Central memory CD8-positive, alpha-beta T cell (primary cell): ENCODE measurements at places on chromosomes 11 and 22.

GRCh38 chr22:47310601-47311000, 548.2 kb downstream of the TBC1D22A start:
- DNase-seq, result no peak
- H3K4me3 ChIP-seq, result no peak overlapping the region
- no peak overlapping the region for H3K27ac ChIP-seq
- no peaks in the 10 kb centered on the region for H3K4me1 ChIP-seq
- peaks cover 2% of the 10 kb centered on the region for H3K36me3 ChIP-seq
- peaks cover 25% of the 10 kb centered on the region for H3K27me3 ChIP-seq

DNA sequence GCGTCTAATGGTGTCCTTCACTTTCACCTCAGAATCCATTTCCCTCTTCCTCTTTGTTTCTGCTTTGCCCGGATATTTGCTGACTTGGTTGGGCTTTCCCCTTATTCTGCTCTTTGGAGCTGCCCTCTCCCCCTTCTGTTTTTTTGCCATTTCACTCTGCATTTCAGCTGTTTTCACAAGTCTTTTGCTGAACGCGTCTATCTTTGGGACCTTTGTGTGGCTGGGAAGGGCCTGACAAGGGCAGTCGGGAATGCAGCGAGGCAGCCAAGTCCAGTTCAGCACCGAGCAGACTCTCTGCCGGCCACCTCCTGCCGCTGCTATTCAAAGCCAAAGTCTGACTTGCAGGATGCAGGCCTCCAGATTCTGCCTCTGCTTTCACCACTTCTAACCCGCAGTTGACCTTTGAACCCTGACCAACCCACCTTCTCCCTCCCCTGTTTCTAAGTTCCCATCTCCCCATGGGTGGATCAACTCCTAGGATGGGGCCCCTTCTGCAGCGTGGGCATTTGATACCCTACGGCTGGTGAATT, 38.2 kb downstream of the FEZ1 start:
- no peaks in the 10 kb centered on the region for H3K36me3 ChIP-seq
- H3K27me3 ChIP-seq, result no peaks in the 10 kb centered on the region
- DNase-seq, result no peak
- H3K27ac ChIP-seq, result no peak overlapping the region

- H3K27me3 ChIP-seq, result no peaks in the 10 kb centered on the region
- DNase-seq, result no peak
- H3K27ac ChIP-seq, result no peak overlapping the region
- peaks cover 6% of the 10 kb centered on the region for H3K36me3 ChIP-seq
- no peak overlapping the region for H3K4me3 ChIP-seq
Measured at GRCh38 chr11:28296426-28296825, 188.2 kb downstream of the METTL15 start.

DNA sequence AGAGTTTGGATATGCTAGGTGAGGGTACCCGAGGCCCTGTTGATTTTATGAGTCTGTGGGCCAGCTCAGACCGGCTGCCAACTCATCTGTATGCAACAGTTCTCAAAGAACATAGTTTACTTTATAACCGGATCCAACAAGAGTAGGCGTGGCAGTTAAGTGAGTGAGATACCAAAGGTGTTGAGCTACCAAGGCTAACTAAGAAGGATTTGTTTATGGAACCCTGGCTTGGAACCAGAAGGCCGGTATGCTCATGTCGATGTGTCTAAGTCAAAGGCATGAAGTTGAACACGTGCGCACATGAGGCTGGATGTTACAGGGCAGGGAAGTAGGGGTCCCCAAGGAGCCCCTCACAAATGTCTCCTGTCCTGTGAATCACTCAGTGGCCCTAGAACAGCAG, at the start of gene KCNJ1:
Gene KCNJ1 (minus strand): TSS at position 20 of the 400 bp plus-strand sequence. CDS start 27,053 bp downstream, outside the sequence.
- DNase-seq, result no peak
- no peak within 1 kb of the TSS for H3K4me3 ChIP-seq
- peaks cover 3% of the 10 kb centered on the region for H3K36me3 ChIP-seq
- H3K4me1 ChIP-seq, result no peaks in the 10 kb centered on the region
- no peaks in the 10 kb centered on the region for H3K27me3 ChIP-seq

GRCh38 chr11:30314625-30315024, 8.3 kb upstream of the ARL14EP start:
- no peak overlapping the region for H3K4me3 ChIP-seq
- H3K27me3 ChIP-seq, result peaks cover 28% of the 10 kb centered on the region
- no peaks in the 10 kb centered on the region for H3K36me3 ChIP-seq
- no peak for DNase-seq
- no peaks in the 10 kb centered on the region for H3K4me1 ChIP-seq

DNA sequence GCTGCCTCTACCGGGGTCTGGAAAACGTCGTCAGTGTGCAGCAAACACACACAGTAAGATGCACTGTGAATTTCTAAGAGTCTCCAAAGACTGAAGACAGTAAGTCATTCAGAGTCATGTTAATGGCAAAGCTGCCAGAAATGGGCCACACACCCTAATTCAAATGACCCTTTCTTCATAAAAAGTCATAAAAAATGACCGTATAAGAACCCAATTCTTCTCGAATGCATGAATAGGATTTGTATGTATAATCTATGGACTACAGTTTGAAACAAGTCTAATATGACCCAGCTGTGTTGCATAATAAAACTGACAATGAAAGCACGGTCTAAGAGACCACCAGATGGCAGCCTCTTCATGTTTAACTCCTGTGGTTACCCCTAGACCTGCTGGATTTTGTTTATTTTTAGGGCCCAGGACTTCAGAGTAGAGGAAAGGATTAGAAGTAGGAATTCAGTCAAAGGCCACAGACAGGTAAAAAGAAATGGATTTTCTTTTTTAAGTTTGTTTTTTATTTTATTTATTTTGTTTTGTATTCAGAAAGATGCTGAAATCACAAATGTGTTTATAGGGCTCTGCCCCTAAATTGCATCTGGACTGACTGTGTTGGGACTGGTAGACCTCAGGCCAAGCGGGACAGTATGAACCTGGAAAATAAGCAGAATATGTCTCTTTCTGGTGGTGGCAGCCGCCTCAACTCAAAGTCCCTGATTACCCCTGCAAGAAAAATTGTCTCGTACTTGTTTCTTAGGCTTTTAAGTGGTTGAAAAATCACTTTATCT, 32.1 kb upstream of the SLC5A12 start:
- H3K27me3 ChIP-seq, result no peaks in the 10 kb centered on the region
- H3K4me1 ChIP-seq, result no peaks in the 10 kb centered on the region
- no peak overlapping the region for H3K4me3 ChIP-seq

DNA sequence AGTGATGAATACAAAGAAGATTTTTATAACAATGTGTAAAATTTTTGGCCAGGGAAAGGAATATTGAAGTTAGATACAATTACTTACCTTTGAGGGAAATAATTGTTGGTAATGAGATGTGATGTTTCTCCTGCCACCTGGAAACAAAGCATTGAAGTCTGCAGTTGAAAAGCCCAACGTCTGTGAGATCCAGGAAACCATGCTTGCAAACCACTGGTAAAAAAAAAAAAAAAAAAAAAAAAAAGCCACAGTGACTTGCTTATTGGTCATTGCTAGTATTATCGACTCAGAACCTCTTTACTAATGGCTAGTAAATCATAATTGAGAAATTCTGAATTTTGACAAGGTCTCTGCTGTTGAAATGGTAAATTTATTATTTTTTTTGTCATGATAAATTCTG, 5.3 kb downstream of the BIRC3 start:
- H3K4me1 ChIP-seq, result peaks cover 39% of the 10 kb centered on the region
- no peak for DNase-seq
- H3K4me3 ChIP-seq, result peak overlapping the region; percentile 97
- H3K36me3 ChIP-seq, result peaks cover 55% of the 10 kb centered on the region
- H3K27ac ChIP-seq, result peak overlapping the region; percentile 98
